Esophagus squamous epithelium (tissue), 5 donors: ENCODE measurements at places on chromosomes 1 and 21.

- no peak for DNase-seq
Observed at GRCh38 chr1:117124661-117125060, 3.1 kb upstream of the TRIM45 start.

DNA sequence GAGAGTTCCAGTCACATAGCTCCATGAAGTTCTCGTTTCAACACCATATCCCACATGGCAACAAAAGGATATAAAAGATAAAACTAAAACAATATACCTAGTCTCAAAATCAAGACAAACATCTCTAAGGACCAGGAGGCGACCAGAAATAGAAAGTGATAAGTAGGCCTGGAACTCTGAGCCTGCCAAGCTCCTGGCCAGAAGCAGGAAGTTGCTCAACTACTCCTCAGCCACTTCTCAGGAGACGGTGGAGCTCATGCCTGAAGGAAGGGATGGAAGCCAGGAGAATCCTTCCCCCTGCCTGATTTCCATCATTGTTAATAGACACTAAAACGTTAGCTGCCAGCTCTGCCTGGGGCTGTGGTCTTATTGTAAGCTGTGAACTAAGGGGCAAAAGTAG is 94.7 kb downstream of the DISP1 start:
- DNase-seq = no peak

DNA sequence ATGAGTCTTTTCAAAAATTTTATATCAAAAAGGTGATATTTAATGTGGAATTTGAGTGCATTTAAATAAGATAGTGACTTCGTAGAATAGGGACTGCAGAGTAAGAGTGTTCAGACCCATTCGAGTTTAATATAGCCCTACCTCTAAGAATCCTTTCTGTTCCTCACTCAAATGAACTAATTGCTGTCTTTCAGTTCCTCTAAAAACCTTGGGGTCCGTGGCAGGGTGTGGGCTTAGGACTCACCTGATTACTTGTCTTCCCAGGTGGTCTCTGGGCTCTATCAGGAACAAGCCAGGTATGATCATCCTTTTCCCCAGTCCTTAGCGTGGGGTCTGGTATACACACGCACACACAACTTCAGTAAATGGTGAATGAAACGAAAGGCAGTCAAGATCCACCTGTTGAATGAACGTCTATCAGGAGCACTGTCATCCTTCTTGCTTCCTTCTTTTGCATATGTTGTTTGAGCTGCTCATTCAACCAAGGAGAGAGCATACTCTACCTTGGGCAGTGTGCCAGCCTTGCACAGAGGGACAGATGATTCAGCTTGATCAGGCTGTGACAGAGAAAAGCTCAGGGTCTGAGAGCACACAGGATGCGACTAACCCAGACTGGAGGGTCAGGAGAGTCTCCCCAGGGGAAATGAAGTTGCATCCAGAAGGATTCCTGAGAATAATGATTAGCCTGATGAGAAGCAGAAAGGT is 1.2 kb upstream of the RNF11 start:
- peak; percentile 24 for DNase-seq

GRCh38 chr1:154418062-154418921 is 13.1 kb downstream of the IL6R start:
- no peak for DNase-seq

DNA sequence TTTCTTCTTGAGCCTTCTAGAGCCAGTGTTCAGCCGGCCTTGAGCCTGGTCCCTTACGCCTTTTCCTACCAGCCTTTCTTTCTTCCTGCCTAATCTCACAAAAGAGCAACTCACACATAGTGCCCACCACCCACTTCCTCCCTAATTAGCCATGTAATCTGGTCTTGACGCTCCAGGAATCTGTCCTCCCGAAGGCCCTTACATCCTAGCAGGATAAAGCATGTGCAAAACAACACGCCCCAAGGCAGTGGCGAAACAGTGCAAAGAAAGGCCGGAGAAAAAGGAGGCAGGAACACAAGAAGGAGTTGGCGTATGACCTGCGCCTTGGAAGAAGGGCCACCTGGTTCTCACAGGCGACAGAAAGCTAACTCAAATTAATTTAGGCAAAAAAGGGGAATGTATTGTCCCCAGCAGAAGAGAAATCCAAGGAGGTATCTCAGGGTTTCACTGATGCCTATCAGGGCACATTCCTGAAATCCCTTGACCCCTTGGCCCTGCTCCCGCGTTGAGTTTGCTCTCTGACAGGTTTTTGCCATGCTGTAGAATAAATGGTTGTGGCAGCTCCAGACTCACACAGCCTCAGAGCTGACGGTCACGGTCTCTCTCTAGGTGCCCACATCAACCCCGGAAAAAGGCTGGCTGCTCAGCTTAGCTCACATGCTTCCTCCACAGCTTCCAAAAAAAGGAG is 79.0 kb downstream of the ZNF281 start:
- DNase-seq = no peak

DNA sequence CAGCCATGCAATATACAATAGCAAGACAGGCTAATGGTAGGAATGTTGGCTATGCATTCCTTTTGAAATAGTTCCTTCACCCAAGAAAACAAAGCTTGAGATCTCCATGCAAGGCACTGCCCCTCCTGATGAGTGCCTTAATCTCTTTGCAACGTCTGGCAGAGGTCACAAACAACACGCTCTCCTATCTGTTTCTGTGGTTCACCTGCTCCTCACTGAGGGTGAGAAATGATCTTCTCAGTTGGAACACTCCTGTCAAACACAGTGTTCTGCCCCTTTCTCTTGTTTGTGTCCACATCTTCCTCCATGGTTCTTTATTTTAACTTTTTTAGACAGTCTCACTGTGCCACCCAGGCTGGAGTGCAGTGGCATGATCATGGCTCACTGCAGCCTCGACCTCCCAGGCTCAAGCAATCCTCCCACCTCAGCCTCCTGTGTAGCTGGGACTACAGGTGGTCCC is 21.2 kb upstream of the XPR1 start:
- DNase-seq = no peak

DNA sequence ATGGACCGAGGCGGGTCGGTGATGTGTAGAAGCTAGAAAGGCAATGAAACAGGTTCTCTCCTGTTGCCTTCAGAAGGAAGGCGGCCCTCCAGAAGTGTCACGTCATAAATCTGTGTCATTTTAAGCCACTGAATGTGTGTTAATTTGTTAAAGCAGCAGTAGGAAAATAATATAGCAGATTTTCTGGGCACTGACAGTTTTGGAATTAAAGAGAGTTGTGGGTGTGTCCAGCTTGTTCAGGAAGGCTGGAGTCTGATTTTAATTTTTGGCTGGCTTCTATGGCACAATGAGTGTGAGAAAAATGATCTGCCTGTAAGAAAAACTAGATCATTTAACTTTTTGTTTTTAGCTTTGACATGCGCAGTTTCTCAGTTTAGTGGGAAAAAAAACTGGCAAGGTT is 177.3 kb downstream of the EDEM3 start:
- DNase-seq = no peak

DNA sequence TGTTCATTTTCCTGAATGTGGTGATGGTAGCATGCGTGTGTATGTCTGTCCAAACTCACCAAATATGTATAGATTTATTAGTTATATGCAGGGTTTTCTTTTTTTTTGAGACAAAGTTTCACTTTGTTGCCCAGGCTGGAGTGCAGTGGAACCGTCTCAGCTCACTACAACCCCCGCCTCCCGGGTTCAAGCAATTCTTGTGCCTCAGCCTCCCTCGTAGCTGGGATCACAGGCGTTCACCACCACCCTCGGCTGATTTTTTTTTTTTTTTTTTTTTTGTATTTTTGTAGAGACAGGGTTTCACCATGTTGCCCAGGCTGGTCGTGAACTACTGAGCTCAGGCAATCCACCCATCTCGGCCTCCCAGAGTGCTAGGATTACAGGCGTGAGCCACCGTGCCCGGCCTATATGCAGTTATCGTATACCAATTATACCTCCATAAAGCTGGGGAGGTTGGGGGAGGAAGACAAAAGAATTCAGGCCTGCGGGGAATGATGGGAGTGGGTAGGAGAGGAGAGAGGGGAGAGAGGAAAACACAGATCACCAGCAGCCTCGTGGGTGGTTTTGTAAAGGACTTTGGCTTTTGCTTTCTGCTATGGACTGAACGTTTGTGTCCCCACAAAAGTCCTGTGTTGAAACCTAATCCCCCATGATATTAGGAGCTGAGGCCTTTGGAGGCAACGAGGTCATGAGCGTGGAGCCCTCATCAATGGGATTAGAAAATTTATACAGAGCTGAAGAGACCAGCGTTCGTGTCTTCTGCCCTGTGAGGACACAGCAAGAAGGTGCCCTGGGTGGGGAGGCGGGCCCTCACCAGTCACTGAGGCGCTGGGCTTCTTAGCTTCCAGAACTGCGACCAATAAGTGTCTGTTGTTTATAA is 4.4 kb upstream of the HNRNPU start:
- DNase-seq = no peak

GRCh38 chr1:155123801-155124200 is 3.9 kb upstream of the EFNA1 start:
- no peak for DNase-seq

- DNase-seq = no peak
Observed at GRCh38 chr21:41370840-41371684, 9.2 kb downstream of the MX2 start.
